CD8-positive, alpha-beta memory T cell (primary cell): ENCODE measurements at places on chromosomes 6 and 20.

GRCh38 chr6:5665173-5665572 is 341.6 kb downstream of the NRN1 start:
- no peak for DNase-seq

DNA sequence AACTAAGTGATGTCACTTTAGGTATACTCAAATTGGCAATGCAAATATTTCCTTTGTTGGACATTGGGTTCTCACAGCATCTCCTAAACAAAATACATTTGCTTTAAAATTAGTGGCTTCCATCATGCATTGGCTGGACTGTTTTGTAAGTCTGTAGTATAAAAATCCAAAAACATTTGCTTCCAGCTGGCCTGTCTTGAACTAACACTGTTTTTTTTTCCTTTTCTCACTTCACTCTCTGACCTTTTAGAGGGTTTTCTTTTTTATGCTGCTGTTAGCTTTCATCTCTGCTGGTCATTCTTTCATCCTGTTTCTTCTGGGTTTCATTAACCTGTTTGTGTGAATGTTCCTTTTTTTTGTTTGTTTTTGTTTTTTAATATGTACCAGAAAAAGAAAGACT is 121.7 kb upstream of the MLIP start:
- DNase-seq: no peak

- DNase-seq: no peak
These were observed 475.3 kb upstream of the SOX4 start for GRCh38 chr6:21118216-21118780.

GRCh38 chr20:25223179-25223661 is 24.7 kb upstream of the PYGB start:
- DNase-seq: no peak

- DNase-seq: no peak
These were observed 293.9 kb downstream of the KHDC1L start for GRCh38 chr6:72931325-72931887.

DNA sequence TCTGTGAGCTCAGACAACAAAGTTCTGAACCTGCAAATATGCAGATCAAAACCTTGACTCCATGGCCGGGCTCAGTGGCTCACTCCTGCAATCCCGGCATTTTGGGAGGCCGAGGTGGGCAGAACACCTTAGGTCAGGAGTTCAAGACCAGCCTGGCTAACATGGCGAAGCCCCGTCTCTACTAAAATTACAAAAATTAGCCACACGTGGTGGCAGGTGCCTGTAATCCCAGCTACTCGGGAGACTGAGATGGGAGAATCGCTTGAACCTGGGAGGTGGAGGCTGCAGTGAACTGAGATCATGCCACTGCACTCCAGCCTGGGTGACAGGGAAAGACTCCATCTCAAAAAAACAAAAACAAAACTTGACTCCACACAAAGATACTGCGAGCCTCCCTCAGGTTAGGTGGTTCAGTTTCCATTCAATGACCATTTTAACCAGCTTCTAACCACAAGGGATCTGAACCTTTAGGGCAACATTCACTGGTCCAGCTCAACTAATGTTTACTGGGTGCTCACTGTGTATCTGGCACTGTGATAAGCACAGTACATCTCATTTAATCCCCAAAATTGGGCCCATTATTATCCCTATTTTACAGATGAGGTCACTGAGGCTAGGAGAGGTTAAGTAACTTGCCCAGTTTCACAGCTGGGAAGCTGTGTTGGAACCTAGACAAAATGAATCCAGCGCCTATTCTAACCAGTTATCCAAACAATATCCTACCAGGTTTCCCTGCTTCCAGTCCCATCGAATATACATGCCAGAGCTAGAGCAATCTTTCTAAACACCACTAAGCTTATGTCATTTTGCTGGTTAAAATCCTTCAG is 1.8 kb downstream of the SNRPB start:
- DNase-seq: no peak

- no peak for DNase-seq
These were observed 474.3 kb downstream of the RFPL4B start for GRCh38 chr6:112821476-112821875.

GRCh38 chr6:92159046-92159445 is 1260.3 kb downstream of the EPHA7 start:
- no peak for DNase-seq
